ENCODE measurements at places on chromosomes 5 and 9.

- DNase-seq: no peak
Measured at GRCh38 chr9:123364241-123364824, 8.3 kb downstream of the CRB2 start.

DNA sequence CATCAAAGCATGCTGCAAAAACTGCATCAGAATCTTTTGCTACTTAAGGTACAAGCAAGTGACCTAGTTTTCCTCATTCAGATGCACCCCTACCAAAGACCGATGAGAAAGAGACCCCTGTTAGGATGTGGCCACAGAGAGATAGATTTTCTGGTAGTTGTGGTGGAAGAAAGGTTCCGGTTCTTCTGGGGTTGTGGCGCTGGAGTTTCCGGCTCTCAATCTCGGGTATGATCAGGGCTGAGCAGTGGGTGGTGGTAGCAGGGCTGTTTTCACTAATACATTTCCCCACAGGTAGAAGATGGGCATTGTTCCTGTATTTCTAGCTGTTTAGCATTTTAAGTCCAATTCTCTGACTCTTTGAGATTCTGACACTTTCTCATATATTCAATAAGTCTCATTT is 58.4 kb downstream of the PCSK1 start:
- no peak for DNase-seq

- peak; percentile 80 for DNase-seq
Measured at GRCh38 chr5:179974946-179975712, 67.4 kb upstream of the TBC1D9B start.

DNA sequence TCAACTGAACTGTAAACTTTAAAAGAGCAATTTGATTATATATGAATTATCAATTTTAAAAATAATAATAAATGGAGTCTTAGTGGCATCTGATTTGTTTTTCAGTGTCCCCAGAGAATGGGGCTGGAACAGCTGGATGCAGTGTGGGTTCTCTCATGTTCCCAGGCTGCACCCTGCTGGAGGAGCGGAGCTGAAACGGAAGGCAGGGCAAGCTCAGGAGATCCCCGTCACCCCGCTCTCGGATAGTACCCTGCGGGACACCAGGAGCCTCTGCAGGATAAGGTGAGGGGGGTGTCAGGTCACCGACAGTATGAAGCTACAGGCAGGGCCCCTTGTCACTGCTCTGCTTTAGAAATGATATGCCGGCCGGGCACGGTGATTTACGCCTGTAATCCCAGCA is 57.3 kb downstream of the S1PR3 start:
- DNase-seq: no peak

GRCh38 chr9:129276486-129277230 is 98.6 kb upstream of the IER5L start:
- DNase-seq: no peak

- DNase-seq: no peak
Measured at GRCh38 chr9:128986671-128987070, 39.2 kb downstream of the NUP188 start.

DNA sequence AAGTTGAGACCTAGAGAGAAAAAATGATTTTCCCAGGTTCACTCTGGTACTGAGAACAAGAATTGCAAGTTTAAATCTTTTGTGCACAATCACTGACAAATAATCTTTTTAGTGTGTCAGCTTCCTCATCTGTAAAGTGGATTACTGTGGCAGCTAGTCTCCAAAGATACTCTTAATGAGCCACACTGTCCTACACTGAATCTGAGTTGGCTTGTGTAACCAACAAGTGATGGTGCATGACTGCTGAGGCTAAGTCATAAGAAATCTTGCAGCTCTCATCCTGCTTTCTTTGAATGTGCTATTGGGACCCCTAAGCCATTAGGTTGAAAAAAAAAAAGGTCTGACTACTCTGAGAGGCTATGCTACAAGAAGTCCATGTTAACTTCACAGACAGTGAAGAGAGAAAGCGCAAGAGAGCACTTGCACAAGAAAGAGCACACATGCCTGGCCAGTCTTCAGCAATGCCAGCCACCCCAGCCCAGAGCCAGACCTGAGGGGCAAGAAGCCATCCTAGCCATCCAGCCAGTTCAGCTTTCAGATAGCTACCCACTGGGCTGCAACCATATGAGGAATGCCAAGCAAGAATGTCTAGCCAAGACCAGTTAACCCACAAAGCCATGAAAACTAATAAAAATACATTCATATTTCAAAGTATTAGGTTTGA is 419.4 kb downstream of the RAB3C start:
- no peak for DNase-seq

GRCh38 chr9:76519075-76519835 is 60.3 kb downstream of the GCNT1 start:
- no peak for DNase-seq

- DNase-seq: no peak
Measured at GRCh38 chr5:174387448-174387847, 336.9 kb upstream of the MSX2 start.

DNA sequence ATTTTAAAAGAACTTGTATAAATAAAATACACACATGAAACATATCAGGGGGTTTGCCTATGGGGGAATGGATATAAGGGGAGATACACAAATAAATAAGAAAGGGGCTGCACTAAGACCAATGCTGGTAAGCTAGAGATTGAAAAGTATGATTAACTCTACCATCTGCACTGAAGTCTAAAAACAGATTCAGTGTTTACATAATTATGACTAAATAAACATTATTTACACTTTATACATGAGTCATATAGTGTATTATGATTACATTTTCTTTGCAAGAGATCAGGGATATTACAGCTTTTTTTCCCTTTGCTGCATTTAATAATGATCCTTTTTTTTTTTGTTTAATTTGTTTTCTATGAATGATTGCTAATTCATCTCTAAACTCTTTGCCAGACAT is 367.9 kb downstream of the TMEM38B start:
- no peak for DNase-seq

GRCh38 chr9:22446589-22446949 is at the start of gene DMRTA1:
Gene DMRTA1 (plus strand): TSS chr9:22446824. CDS start chr9:22447066, 242 bp downstream.
- peak; percentile 34 for DNase-seq

DNA sequence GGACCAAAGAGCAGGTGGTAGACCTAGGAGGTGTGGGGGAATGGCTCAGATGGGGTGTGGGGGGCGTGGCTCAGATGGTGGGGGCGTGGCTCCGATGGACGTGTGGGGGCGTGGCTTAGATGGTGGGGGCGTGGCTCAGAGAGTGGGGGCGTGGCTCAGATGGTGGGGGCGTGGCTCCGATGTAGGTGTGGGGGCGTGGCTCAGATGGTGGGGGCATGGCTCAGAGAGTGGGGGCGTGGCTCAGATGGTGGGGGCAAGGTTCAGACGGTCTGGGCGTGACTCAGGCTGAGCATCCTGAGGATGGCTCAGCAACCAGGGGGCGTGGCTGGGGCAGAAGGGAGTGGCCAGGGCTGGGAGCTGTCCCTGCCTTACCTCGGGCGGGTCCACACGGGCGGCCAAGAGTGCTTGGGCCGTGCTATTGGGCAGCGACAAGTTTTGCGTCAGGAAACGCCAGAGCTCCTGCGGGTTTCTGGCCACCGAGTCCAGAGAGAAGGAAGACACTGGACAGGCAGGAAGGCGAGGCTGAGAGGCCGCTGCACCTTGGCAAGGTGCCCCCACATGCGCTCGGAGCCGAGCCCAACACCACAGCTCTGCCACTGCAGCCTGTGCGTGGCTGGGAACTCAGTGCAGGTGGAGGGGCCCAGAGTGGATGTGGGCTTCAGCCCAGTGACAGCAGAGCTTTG is 5.9 kb downstream of the ABCA2 start:
- no peak for DNase-seq

- DNase-seq: peak; percentile 2
Measured at GRCh38 chr5:121503111-121503840, 348.4 kb upstream of the FTMT start.

DNA sequence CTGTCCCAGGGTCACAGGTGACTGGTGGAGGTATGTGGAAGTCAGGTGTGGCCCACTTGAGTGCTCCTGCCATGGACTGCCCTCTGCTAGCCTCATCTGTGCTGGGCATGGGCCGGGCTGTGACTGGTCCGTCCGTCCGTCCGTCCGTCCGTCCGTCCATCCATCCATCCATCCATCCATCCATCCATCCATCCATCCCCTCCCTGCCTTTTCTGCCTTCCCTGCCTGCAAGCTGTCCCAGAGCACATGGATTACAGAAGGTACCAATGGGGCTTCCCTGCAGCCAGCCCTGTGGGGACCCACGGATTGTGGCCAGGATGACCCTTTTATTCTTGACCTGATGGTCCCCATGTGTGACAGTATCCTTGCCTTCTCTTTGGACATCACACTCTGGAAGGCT is 92.5 kb downstream of the MACROH2A1 start:
- DNase-seq: no peak

GRCh38 chr5:157115012-157115411 is 6.2 kb upstream of the HAVCR2 start:
- no peak for DNase-seq

GRCh38 chr5:43773478-43773844 is 170.5 kb downstream of the NNT start:
- no peak for DNase-seq

DNA sequence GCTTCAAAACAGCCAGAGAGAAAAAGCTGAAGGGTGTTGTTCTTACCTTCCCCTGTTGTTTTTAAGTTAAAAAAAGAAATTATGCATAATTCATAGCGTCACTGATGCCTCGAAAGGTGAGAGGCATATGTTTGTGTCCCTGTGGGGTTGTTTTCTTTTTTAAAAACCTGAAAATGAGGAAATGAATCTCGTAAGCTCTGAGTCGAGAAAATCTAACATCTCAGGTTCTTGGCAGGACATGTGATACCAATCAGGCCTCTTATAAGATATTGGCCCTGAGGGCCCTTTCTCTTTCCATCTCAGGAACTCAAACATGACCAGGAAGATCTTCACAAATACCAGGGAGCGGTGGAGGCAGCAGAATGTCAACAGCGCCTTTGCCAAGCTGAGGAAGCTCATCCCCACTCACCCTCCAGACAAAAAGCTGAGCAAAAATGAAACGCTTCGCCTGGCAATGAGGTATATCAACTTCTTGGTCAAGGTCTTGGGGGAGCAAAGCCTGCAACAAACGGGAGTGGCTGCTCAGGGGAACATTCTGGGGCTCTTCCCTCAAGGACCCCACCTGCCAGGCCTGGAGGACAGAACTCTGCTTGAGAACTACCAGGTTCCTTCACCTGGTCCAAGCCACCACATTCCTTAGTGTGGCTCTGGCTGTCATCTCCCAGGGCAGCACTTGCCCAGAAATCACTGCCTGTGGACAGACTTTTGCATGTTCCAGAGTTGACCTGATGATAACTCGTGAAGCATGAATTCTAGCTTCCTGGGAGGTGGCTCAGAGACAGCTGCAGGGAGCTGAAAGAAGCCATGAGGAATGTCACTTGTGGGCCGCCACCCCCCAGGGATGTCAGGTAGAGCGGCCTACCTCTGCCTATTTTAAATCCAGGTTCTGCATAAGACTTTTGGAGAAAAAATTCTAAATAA is at the start of gene TAL2:
Gene TAL2, plus strand, starts transcription at position 274 of the 921 bp plus-strand sequence. Its CDS starts 40 bp downstream, at position 314.
- no peak for DNase-seq

GRCh38 chr9:34158362-34158869 is 20.4 kb upstream of the UBAP1 start:
- DNase-seq: no peak

DNA sequence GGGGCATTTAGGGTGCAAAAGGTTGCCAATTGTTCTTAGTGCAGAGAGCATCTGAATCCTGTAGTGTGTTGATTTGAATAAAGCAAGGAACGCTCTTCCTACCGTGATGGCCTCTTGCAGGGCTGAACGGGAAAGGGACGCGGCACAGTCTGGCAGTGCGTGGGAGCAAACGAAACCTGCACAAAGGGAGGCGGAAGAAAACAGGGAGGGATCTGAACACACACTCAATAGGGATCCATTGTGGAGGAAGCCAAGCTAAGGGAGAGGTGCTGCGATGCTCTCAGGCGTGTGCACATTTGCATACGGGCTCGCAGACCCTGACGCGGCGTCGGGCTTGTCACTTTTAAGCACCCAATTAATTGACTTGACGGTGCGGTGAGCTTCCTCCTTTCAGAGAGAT is 414.0 kb upstream of the IRX1 start:
- DNase-seq: no peak

GRCh38 chr9:128818839-128819715 is 777 bp downstream of the ENDOG start:
- no peak for DNase-seq

DNA sequence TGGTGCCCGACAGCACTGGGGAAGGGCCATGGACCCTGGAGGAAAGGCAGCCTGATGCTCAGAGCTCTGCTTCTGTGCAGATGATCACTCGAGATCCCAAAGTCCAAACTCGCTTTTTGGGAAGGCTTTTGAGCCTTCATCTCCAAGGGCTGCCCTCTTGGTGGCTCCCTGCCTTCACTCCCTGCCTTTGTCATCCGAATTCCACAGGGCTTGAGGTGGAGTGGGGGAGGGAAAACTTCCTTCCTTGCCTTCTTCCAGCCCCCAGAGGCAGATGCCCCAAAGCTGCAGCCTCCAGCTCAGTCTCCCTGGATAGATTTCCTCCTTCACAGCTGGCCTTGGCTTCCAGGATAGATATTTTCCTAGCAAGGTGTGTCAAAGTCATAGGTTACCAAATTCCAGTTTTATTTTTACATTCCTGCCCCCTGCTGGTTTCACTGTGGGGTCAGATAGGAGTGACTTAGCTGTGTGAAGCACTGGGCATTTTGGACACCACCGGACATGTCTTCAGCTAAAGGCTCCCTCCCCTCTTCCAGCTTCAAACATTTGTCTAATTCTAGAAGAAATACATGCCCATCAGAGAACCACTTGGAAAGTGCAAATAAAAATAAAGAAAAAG is 268.2 kb downstream of the HSPA4 start:
- no peak for DNase-seq

GRCh38 chr9:85118990-85119755 is 449.6 kb downstream of the NTRK2 start:
- DNase-seq: no peak

- DNase-seq: no peak
Measured at GRCh38 chr5:34051374-34051980, 8.5 kb upstream of the C1QTNF3 start.

DNA sequence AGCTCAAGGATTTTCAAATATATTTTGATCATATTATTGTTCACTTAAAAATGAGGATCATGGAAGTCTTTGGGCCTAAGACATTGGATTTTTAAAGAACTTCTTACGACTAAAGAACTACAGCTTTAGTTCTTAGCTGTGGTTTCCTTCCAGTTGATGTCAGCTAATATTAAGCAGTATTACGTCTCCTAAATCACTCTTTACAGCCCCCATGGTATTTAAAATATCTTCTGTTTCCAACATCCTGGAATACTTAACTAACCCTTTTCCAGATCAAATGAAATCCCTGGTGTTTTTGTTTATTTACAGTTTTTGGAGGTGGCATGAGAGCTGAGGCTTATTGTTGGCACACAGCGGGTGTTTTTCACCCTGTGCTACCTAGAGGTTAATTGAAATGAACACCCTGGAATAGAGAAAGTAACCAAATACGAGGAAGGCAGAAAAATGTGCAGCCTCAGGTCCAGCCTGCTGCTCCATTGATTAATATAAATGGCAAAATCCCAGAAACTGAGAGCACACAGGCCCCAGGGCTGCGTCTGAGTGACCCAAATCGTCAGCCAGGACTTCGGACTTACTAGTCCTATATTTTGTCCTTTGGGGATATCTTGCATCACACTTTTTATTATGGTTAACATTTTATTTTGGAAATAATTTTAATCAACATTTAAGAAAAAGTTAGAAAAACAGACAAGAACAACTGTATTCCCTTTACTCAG is 52.3 kb upstream of the ICE1 start:
- DNase-seq: no peak

GRCh38 chr5:135437422-135437795 is 9.7 kb downstream of the DCANP1 start:
- no peak for DNase-seq

Measured in NCI-H524 treated with DMSO at 0.1 percent for 48 hours (cell line).